PC-3 (cell line): ENCODE measurements at places on chromosomes 3 and 15.

DNA sequence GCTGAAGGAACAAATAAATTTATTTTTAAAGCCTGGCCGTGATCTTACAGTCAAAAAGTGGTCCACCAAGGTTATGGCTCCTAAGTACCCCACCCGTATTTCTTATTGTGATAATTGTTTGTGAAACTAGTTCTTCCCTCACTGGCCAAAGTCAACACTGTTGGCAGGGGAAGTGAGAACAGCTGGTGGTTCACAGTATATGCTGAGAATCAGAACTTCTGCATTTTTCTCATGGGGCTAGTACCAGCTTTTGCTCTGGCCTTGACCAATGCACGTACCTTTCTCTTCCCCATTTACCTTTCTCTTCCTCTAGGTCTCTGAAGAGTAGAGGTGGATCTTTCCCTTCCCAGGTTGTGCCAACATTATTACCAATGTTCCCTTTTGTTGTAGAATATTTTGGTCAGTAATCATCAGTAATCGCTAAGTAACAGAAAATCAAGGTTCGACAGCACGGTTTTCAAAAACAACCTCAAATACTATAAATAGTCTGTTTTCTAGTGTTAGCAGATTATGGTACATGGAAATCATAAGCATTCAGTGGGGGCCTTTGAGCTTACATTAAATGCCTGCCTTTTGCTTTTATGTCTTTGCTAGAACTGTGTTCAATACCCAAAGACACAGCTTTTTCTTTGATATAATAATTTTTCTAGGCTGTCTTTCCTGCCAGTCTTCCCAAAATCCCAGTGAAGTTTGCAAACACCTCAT, 268.0 kb downstream of the LPP start:
- no peak for DNase-seq

DNA sequence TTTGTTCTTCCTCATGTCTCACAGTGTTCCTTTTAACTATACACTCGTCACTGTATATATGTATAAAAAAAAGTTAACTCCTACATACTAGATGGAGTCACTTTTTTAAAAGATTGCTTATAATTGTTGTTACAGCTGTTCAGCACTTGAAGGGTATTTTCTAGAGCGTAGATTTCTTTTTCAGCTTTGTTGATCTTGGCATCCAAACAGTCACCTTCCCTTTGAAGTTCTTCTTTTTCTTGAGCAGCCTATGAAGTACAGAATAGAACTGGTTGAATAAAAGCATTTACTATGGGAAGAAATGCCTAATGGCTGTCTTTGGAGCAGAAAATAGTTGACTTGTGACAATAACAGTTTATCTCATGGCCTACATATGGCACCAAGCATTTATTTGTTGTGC, 17.8 kb downstream of the TTC14 start:
- no peak for DNase-seq

GRCh38 chr3:85162905-85163304, 204.1 kb downstream of the CADM2 start:
- no peak for DNase-seq

- no peak for DNase-seq
These were observed 46.5 kb upstream of the SYNPR start for GRCh38 chr3:63231643-63232042.

GRCh38 chr15:66886241-66886675, 179.1 kb upstream of the SMAD3 start:
- DNase-seq = no peak
